ENCODE measurements at places on chromosomes 11 and 22.

DNA sequence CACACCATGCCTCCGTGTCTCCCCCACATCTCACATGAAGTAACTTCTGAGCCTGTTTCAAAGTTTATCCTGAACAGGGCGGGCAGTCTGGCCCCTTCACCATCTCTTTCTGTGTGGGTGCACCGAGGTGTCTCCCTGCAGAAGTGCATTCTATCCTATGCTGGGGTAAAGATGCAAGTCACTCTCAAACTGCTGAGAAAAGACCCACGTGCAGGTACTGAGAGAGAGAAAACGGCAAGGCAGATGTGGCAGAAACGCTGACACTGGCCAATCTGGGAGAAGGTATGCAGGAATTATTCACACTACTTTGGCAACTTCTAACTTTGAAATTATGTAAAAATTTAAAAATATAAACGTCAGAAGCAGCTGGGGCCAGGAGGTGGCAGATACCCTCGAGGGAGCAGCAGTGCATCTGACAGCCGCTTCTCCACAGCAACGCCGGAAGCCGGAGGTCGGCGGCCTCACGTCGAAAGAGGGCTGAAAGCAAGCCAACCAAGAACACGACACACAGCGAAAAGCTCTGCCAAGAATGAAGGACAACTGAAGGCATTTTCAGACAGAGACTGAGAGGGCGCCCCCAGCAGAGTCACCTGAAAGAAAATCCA lies 34.2 kb upstream of the MOB2 start:
- no peak for DNase-seq

DNA sequence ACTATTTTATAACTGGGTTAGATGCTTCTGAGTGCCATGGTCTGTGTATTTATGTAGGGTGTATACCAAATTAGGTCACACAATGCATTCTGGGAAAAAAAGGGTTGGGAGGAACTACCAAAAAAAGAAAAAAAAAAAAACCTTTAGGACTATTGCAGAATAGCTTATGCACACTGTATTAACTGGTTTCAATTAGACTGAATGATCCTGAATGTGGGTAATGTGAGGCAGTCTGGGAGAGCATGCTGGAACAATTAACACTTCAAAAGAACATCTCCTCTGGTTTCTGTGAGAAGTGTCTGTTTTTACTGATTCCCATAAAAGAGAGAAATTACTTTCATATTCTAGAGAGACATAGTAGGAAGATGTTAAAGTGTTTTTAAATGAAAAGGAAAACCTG lies 521.3 kb downstream of the DLG2 start:
- no peak for DNase-seq

- no peak for DNase-seq
Measured at GRCh38 chr11:103668859-103669258, 367.6 kb upstream of the DDI1 start.

DNA sequence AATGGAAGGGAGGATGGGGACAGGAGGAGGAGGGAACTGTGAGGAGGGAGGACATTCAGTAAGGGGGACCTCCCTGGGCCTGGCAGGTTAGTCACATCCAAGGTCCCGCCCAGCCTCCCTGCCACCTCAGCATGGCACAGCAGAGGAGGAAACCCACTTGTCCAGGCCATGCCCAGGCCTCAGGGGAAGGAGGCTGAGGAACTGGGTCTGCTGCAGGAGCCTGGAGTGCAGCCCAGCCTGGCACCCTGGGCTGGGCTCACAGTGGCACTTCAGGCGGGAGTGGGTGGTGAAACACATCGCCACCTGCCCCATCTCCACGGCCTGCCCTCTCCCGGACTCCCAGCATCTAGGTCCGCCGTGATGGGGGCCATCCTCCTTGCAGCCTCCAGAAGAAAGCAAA lies 17.2 kb upstream of the KLHL35 start:
- DNase-seq = no peak

DNA sequence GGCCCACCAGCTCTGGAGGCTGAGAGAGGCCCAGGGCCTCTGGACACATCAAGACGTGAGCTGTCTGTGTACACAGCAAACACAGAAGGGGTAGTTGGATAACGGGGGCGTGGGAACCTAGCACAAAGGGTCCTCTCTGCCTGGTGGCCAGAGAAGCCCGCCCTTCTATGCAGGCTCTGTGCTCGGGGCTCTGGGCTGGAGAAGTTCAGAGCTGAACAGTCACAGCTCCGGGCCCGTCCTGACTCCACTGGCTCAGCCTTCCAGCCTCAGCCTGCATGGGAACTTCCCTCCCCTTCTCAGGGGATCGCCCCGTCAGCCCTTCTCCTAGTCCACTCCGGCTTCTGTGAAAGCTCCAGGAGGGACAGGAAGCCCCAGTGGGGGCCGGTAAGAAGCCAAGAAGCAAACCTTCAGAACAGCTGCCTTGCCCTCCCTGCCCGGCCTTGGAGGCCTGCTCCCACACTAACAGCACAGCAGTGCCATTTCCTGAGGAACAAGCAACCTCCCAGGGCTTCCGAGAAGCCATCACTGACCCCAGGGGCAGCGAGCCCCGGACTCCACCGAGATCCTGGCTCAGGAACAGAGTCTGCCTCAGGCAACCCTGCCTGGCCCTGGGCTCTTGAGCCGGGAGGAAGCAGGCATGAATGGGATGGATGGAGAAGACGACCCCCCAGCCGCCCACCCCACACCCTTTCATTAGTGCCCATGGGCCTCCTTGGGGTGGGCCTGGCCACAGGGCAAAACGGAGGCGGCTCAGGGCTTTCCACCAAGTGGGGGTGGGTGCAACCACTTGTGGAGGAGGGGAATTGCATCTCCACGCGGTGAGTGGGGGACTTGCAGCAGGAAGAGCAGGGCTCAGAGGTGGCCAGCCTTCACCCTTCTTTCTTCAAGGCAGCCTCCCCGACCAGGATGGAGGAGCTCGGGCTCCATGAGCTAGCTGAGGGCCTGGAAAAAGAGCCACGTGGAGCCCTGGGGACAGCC lies 119.8 kb downstream of the ST3GAL4 start:
- no peak for DNase-seq

DNA sequence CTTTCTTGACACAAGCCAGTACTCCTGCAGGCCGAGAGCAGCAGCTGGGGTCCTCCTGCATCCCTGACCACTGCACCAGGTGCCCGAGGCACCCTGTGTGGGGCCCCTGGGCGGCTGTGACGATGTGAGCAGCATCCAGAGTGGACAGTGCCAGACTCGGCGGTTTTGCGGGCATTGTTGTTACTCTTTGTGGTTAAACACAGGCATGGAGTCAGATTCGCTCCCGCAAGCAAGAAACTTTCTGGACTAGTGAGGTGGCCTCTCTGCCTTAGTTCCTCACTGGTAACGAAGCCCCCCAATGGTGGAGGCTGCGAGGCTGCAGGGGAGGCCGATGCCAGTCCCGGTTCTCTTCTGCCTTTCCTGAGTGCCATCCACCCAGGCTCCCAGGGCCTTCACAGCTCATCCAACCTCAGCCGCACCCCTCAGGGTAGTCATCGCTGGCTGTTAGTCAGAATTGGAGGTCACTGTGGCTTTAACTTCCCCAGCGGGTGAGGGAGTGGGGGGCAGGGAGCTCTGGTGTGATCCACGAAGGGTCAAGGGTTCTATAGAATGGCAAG lies 3.7 kb upstream of the CLDN5 start:
- DNase-seq = no peak

GRCh38 chr11:19734171-19734570 lies 21.5 kb downstream of the NAV2 start:
- no peak for DNase-seq

GRCh38 chr11:16469968-16470367 lies 113.6 kb upstream of the SOX6 start:
- DNase-seq = no peak

DNA sequence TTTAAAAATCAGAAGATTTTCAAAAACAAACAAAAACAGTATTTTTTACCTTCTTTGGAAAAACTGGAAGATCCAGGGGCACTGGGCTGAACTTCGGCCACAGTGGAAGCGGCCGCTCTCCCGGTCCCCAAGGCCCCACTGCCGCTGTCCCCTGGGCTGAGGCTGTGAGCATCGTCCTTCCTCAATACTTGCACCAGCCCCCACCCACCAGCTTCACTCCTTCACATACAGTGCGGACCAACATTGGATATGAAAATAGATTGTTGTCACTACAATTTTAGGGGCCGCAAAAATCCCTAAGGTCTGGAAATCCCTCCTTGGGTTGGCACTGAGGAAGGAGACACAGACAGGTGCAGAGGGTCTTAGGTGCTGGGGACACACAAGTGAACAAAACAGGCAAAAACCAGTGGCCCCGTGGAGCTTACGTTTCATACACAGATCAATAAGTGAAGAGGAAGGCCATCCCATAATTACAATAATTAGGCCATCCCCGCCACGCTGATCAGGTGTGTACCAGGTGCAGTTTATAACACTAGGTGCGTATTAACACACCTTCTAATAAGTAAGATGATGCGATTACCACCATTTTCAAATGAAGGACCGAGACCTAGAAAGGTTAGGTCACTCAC lies 28.2 kb upstream of the SLC22A12 start:
- DNase-seq = no peak

- DNase-seq = no peak
Measured at GRCh38 chr11:93542811-93543229, 371 bp downstream of the SMCO4 start.

- DNase-seq = peak; percentile 83
Measured at GRCh38 chr11:65988791-65989592, 13.0 kb downstream of the EIF1AD start.

GRCh38 chr11:24609192-24610119 lies 112.6 kb downstream of the LUZP2 start:
- no peak for DNase-seq

- no peak for DNase-seq
Measured at GRCh38 chr11:34243600-34244464, 114.0 kb downstream of the ABTB2 start.

- DNase-seq = no peak
Measured at GRCh38 chr11:119634301-119634700, 94.7 kb downstream of the NECTIN1 start.

- DNase-seq = peak; percentile 22
Measured at GRCh38 chr11:108697872-108698473, 33.1 kb downstream of the DDX10 start.

GRCh38 chr11:128531588-128531987 lies 55.8 kb downstream of the ETS1 start:
- DNase-seq = no peak

DNA sequence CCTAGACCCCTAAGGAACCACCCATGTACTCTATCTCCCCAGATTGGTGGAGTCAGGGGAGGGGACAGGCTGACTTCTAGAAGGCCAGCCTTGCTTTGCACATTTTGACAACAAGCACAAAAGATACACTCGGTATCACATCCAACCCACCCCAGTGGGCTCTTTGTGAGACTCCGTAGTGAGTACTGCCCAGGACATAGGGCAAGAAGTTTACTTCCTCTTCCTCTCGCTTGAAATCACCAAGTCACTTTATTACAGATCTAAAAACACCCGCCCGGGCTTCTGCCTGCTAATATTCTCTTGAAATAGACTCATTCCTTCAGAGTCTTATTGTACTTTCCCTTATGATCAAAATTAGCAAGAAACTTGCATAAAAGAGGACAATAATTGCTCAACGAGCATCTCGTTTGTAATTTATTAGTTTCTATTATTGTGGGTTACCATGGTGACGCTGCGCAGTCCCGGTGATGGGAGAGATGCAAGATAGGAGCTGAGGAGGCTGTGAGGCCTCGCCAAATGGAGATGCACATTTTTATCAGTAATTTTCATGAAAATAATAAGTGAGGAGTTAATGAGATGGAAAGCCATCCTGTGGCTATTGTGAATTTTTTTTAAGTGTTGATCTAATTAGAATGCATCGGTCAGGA lies 96.9 kb downstream of the FEZ1 start:
- no peak for DNase-seq

DNA sequence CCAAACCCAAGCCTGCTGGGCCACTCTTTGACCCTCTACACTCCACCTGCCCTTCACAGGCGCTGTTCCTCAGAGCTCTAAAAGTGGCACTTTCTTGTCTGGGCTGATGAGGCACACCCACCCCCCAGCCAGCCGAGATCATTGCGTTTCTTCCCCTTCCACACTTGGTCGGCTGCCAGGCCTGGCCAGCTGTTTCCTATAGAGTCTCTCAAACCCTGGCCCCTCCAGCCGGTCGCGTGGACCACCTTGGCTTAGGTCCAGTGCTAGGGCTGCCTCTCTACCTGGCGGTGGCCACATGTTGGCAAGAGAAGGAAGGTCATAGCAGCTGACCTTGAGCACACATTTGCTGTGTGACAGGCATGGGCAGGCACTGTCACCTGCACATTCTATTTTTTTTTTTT lies 60.6 kb downstream of the PPP6R2 start:
- DNase-seq = no peak

- DNase-seq = no peak
Measured at GRCh38 chr11:111372538-111372937, 6.5 kb downstream of the POU2AF1 start.

- DNase-seq = no peak
Measured at GRCh38 chr11:3164138-3164551, 965 bp downstream of the OSBPL5 start.

GRCh38 chr11:65489706-65490320 lies 9.0 kb upstream of the MALAT1 start:
- DNase-seq = no peak

- no peak for DNase-seq
Measured at GRCh38 chr22:49450498-49450897, 377.2 kb downstream of the BRD1 start.

DNA sequence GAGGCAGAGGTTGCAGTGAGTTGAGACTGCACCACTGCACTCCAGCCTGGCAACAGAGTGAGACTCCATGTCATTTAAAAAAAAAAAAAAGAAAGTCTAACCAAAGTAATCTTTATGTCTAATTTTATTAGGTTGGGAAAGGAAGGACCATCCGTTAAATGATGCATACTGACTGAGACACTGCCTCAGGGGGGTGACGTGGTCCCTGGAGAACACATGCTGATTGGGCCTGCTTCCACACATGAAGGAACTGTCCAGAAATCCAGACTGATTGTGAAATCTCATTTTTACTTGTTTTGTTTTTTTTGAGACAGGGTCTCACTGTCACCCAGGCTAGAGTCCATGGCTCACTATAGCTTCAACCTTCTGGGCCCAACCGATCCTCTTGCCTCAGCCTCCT lies 5.5 kb downstream of the SF3A1 start:
- no peak for DNase-seq

GRCh38 chr11:8870411-8871170 lies 40.4 kb upstream of the AKIP1 start:
- DNase-seq = no peak
